ENCODE measurements at places on chromosomes 11 and 22.

GRCh38 chr11:9758637-9759518, 95.0 kb downstream of the SWAP70 start:
- DNase-seq: no peak

DNA sequence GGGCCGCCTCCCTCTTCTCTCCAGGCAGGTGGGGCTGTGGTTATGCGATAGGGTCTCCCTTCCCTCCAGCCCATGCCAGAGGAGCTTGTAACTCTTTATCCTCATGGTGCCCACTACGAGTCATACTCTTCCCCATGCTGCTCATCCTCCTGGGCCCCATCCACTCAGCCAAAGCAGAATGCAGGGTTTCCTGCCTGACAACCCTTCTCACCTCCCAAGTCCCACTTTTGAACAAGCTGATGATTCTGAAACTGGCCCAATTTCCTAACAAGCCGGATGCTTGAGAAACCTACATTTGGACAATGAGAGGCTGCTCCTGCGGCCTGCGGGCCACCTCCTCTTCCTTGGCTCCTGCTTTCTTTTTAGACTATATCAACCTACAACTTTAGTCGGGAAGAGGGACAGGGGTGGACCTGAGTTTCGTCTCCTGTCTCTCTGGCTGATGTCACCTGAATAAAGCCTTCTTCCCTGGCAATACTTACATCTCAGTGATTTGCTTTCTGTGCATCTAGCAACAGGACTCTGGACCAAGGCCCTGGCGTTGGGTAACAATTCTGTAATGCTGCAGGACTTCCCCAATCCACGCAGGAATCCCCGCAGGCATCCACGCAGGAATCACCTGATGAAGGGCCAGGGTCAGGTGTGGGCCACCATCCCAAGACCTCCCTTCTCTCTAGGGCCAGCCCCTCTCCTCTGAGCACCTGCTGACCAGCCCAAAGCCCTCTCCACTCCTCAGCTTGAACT, 1.5 kb upstream of the NDUFS8 start:
- DNase-seq: no peak

DNA sequence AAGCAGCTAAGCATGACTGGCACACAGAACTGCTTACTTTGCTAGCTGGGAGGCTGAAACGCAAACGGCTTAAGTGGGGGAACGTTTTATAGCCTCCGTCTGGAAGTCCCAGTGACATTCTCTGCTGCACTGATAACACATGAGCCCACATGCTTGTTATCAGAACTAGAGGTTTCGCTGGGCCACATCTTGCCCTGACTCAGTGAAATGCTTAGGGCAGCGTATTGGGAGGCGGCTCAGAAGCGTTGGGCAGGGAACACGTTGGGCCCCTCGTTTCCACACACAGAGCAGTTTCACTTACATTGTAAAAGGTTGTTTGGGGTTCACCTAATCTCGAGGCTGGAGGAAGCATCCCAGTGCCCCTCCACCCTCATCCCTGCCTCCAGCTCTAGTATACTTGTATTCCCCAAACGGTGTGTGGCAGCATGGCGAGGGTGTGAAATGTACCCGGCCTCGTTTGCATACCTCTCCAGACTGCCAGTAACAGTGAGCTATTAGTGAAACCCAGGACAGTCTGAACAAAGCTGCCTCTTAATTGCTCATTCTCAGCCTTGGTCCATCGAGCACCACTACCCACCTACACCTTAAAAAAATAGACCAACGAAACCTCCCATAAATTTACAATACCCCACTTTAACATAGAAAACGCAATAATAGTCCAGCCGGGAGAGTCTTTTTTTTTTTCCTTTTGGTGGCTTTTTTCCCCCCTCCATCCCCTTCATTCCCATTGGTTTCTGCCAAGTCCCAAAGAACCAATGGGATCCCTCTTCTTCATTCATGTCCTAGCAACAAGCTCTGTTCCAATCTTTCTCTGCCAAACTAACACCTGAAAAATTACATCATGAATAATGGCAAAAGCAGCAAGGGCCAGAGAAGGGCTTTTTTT, 218.8 kb upstream of the SORL1-AS1 start:
- DNase-seq: no peak

GRCh38 chr11:83042964-83043711, 28.6 kb downstream of the RAB30 start:
- DNase-seq: no peak

DNA sequence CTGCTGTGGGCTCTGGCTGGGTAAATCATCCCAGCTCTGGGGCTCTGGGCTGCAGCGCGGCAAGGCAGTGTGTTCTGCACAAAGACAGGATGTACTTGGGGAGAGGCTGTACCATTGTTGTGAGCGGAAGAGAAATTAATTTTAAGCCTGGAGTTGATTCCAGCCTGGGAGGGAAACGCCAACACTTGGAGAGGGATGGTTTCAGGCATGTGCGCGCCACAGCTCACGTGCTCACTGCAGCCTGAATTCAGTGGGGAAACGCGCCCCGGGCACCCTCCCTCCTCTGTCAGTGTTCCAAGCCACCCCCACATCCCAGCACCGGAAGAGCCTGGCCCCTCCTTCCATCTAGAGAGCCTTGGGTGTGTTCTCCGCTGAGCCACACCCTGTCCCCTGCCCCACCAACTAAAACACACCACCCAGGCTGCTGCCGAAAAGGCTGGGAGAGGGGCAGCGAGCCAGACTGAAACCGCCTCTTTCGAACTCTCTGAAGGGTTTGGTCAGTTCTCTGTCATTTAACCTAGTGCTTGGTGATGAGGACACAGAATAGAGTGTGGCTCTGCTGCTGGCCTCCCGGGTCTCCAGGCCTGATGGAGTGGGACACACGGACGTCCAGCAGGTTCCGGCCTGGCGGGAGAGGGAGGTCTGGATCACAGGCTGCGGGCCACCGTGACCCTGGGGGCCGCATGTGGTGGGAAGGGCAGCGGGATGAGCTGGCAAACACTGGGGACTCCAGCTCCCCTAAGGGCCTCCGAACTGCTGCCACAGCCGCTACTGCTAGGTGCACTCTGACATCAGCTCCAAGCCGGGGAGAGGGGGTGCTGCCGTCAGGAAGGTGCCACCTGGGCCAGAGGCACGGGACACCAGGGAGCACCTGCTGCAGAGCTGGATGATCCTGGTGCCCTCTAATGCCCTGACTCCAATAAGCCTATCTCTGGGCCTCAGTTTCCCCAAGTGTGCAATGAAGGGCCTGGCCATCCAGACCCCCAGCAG, 230.8 kb downstream of the CTTN start:
- DNase-seq: no peak

- no peak for DNase-seq
Observed at GRCh38 chr22:39463931-39464390, 7.1 kb downstream of the MGAT3 start.

DNA sequence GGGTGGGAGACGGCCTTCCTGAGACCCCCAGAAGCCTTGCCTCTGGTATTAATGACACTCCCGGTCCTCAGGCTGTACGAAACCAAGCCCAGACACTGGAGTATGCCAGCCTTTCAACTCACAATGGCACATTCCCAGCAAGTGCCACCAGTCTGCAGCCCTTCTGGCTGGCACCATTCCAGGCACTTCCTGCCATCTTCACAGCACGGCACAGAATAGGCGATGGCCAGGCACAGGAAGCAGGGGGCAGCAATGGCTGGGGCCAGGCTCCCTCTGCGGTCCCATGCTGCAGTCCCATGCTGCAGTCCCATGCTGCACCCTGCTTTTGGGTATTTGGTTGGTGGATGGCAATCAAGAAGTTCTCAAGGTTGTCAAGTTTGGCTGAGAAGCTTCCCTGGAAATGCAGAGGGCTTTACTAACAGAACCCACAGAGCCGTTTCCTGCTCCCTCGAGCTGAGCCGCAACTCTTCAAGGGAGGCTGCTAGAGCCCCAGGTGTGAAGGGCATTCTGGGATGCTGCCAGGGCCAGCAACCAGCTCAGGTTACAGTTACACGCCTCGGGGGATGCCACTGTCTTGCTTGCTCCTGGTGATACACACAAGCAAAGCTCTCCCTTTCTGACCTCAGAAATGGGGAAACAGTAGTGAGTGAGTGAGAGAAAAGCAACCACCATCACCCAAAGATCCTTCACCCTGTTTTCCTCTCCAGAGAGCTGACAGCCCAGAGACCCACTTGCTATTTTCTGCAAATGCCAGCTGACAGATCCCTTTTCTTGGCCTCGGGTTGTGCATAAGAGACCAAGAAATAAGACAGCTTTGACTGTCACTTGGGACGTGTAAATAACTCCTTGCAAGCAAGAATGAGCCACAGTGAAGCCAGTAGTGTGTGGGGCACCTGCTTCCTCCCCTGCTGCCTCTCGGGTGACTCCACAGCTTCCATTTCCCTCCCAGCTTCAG, 23.9 kb downstream of the LRFN4 start:
- DNase-seq: peak; percentile 71

DNA sequence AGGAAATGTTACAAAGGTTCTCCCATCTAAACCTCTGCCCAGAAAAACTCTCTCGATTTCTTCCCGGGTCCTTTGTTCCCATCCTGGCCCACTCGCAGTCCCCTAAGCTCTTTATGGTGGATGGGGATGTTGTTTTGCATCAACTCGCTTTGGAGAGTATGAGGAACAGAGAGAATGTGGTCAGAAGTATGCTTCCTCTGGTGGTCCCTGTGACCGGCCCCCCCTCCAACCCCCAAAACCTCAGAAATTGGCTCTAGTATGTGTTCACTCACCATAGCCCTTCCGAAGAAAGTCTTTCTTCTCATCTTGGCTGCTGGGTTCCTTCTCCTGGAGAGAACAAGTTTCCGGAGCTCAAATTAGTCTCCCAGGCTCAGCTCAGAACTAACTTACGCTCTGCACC, 54.4 kb downstream of the GRAMD1B start:
- no peak for DNase-seq

GRCh38 chr22:35191412-35191811, 65.9 kb upstream of the HMGXB4 start:
- DNase-seq: no peak

DNA sequence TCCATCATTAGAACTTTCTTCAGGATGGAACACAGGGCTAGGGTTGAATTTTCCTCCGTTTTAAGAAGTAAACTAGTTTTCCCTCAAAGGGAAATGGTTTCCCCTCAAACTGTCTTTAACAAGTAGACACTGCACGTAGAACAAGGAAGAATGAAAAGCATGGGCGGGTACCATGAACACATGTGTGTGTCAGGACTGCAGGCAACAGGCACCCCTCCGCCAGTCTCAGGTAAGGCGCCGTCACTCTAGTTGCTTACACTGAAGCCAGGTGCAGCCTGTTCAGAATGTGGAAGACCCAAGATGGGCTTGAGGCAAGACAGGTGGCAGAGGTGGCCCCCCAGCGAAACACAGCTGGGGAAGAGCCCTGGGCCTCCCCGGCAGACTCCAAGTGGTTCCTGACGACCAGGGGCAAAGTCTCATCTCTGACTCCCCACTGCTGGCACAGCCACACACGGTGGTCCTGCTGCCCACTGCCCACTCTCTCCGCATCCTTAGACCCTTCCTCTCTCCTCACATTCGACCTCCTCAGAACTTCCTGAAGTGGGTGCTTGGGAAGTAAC, 25.4 kb upstream of the MOB2 start:
- no peak for DNase-seq

DNA sequence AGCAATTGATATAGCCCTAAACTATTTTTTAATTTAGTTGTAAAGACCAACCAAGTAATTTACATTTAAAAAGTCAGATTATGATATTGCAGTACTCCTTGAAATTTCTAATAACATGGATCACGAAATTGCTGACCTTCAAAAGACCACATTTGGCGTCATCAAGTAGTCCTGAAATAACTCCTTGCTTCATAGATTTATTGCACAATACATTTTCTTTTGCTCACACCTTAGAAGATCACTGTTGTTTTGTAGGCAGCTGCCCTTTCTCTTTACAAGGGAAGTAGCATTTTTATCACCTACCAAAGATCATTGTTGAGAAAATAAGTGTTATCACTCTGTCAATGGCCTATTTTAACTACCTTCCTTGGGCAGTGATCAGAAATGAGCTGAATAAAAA, 815.8 kb downstream of the METTL15 start:
- DNase-seq: no peak

DNA sequence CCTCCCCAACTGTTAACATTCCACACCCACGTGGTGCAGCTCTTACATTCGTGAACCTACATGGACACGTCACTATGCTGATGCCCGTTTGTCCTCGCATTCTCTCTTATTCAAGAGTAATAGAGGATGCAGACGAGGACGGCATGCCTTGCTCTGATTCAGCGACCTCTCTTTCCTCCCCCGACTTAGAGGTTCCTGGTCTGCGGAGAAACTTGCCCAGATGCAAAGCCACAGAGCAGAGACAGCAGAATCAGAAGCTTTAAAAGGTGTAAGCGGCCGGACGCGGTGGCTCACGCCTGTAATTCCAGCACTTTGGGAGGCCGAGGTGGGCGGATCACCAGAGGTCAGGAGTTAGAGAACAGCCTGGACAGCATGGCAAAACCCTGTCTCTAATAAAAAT, 288.0 kb downstream of the NTM start:
- DNase-seq: no peak

- DNase-seq: no peak
Observed at GRCh38 chr22:30198152-30198825, 48.3 kb downstream of the LIF start.

- DNase-seq: no peak
Observed at GRCh38 chr11:13923716-13924650, 38.5 kb upstream of the SPON1 start.

DNA sequence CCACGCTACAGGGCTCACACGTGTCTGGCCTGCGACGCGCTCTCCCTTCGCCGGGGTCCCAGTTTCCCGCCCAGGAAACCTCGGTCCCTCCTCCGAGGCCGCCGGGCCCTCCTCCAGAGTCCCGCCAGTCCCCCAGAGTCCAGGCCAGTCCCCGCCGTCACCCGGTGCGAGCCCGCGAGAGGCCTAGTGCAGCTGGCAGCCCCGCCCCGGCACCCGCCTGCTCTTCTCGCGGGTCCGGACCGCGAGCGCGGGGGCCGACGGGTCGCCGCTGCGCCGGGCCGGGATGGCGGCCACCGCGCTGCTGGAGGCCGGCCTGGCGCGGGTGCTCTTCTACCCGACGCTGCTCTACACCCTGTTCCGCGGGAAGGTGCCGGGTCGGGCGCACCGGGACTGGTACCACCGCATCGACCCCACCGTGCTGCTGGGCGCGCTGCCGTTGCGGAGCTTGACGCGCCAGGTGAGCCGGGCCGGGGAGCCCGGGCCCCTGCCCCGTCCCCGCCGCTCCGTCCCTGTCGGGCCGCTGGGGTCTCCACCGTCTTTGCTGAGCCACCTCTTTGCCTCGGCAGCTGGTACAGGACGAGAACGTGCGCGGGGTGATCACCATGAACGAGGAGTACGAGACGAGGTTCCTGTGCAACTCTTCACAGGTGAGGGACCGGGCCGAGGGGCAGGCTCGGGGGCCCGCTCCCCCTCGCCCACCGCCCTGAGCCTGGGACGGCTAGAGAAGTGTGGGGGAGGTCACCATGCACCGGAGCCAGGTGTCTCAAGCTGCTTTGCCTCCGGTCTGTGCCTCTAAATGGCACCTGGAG, at the start of gene PTPMT1:
TSS of gene PTPMT1 (plus strand) at position 260 of the 809 bp plus-strand sequence. CDS start at position 284, 24 bp downstream.
- no peak for DNase-seq

GRCh38 chr22:19271856-19272535, 19.5 kb downstream of the CLTCL1 start:
- DNase-seq: no peak

DNA sequence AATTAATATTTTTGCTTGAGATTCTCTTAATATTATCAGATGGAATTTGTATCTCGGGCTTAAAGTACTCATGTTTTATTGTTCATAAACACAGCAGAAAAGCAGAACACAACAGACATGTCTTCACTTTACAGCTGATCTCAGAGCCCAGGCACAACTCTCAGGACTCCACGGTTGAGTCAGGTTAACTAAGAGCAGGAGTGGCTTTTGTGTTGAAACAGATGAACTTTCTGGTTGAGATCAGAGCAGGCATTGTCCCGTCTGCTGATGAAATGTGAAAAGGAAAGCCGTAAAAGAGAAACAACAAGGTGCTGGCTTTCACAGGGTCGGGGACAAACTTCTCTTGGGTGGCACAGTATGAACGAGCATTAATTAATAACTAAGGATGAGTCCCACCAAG, 49.0 kb downstream of the JHY start:
- no peak for DNase-seq

All from keratinocyte (primary cell).